NCI-H1417 treated with DMSO at 0.1 percent for 48 hours (cell line): ENCODE measurements at places on chromosomes 2 and 18.

DNA sequence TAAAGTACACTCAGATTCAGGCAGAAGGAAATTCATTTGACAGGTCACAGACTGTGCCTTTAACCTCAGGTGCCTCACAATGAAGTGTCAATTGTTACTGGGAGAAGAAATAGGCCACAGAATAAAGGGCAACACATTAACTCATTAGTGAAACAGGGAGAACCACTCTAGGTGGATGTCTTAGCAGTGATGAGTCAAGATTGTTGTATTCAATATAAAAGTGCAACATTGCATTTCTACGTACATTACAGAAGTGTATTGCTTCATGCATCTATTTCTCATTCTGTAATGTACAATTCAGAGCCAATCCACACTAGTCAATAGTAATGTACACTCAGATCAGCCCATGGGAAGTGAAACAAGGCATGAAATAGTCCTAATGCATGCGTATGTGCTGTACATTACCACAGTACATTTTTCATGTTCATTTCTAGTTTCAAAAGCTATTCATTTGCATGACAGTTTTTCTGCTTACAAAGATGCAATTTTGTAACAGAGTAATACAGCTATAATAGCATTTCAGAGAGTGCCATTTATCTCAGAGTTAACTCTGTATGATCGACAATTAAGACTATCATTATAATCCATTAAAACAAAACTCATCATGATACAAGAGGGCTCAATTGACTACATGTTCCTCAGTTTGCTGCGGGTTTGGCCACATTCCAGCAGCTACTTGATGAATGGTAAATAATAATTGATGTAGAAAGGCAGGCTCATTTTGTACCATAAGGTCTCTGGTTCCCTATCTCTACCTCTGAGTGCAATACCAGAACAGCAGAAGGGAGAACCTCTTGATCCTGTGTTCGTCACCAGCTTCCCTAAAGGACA lies 12.2 kb upstream of the ARL5A start:
- peak; percentile 26 for DNase-seq

- no peak for DNase-seq
Measured at GRCh38 chr2:36650031-36650829, 46.3 kb upstream of the VIT start.

DNA sequence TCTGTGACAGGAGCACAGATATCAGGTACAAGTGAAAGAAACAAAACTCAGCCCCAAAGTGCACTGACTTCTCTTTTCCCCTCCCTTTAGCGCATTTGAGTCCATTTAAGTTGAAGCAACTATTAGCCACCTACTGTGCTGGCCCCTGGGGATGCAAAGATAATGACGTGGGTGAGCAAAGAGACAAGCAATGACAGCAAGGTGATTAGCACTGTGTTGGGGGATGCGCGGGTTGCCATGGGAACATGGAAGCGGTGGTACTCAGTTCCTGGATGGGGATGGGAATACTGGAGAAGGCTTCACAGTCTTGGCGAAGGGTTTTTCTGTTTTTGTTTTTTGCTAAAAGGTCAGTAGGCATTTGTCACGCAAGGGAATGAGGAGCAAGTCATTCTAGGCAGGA lies 205.8 kb downstream of the LDLRAD4 start:
- no peak for DNase-seq

DNA sequence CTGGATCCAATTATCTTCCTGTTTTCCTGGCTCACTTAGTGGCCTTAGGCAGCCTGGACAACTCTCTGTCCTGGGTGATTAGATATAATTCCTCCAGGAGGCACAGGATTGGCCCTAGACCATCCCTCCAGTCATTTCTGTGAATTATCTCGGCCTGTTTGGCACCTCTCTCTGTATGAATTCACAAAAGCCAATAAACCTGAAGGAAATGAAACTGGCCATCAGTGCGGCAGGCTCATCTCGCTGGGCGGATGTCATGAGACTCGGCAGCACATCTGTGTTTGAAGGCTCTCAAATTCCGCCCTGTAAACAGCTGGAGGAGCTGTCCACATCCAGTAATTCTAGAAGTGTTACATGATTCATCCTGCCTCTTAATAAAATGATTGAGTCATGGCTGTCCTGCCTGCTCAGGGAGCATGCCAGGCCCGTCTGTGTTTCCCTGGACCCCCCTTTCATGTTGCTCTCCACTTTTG lies 38.6 kb downstream of the ACOXL start:
- no peak for DNase-seq

GRCh38 chr2:529424-529823 lies 147.8 kb downstream of the TMEM18 start:
- peak; percentile 39 for DNase-seq

- DNase-seq: no peak
Measured at GRCh38 chr2:1082456-1083205, 132.0 kb downstream of the SNTG2 start.

GRCh38 chr2:43622931-43623451 lies 14.1 kb upstream of the PLEKHH2 start:
- no peak for DNase-seq

DNA sequence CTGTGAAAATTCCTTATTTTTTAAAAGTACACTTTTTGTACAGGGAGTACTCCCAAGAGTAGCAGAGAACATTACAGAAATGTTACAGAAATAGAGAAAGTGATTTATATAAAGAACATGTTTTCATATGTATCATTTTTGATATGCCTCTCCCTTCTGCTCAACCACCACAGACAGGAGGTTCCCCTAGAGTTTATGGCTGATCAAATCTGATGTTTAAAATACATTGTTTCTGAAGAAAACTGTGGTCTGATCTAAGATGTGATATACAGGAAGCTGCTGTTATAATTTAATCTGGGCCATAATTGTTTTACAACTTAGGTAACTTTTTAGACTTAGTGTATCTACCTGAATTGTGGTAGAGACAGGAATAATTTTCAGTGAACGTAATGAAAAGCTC lies 37.0 kb downstream of the STAT4 start:
- DNase-seq: no peak

DNA sequence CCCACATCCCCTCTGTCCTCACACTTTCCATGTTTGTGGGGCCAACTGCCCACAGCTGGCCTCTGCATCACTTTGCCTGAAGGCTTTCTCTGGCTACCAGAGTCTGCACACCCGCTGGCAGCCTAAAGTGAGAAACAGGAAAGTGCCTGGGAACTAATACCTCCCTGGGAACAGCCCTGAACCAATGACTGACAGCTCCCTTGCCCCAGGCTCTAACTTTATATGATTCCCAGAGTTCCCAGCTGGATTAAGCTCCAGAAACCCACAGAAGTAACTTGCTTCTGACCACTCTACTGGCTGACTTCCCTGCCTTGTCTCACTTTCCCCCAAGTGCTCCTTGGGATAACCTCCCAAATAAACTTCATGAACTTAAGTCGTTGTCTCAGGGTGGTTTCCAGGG lies 159.6 kb upstream of the LMAN1 start:
- no peak for DNase-seq

GRCh38 chr2:207801259-207801658 lies 31.6 kb upstream of the FZD5 start:
- no peak for DNase-seq

DNA sequence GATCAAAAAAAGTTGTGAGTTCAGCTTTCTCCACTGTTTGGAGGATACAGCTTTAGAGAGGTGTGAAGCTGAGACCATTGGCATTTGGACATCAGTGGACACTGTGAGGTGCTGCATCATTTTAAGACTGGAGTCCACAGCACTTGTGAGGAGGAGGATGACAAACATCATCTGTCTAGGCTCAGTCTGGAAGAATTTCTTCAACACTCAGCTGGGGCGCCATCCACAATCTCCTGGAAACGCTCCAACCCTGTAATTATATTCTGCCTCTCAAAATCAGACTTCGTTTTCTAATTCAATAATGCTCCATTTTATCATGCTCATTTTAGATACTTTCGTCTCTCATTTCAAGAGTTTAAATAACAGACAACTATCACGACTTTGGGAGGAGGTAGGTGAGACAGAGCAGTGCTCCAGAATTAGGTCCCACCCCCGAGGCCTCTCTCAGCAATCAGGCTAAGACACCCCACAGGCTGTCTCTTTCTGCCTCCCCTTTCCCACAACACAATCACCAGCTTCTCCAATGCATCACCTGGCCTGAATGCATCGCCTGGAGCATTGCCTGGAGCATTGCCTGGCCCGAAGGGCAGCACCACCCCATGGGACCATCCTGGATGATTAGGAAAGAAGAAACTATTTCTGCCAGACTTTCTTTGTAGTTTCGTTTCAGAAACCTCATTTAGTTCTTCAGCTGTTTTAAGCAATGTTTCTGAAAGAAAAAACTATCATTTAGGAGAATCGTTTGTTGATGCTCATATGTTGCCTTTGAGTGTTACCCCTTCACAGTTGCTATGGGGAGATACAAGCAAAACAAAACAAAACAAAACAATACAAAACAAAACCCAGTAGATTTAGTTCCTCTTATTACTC lies 37.0 kb upstream of the DPP10 start:
- DNase-seq: no peak

DNA sequence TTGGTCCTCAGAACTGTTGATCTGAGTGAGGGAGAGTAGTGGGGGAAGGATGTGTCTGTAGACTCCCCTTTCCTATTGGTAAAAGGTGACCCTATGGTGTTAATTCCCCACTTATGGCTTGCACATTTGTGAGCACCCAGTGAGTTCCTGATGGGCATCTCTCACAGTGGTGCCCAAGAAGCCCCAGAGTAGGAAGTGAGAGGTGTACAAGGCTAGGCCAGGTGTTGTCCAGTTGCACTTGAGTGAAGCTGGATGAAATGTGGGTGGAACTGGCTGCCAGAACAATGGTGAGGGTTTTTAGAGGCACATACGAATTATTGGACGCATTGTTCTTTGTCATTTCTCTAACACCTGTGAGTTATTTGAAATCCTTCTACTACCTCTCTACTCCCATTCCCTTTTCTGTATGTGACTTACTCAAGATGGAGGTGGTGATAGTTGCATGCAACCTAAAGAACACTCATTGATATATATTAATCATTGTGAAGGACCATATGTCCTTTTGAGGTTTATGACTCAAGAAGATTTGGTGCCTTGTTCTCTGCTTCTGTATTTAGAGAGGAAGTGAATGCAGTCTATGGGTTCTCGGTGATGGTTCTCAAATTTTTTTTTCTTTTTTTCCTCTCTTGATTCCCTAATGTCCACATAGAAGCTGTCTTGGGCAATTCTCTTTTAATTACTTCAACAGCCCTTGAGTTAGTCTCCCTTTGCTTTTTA lies 162.7 kb downstream of the FSHR start:
- no peak for DNase-seq

GRCh38 chr18:45090526-45091140 lies 409.9 kb downstream of the SETBP1 start:
- no peak for DNase-seq

GRCh38 chr2:170339322-170339721 lies 161.4 kb downstream of the MYO3B start:
- DNase-seq: no peak

- no peak for DNase-seq
Measured at GRCh38 chr2:40087434-40087833, 308.4 kb upstream of the THUMPD2 start.

DNA sequence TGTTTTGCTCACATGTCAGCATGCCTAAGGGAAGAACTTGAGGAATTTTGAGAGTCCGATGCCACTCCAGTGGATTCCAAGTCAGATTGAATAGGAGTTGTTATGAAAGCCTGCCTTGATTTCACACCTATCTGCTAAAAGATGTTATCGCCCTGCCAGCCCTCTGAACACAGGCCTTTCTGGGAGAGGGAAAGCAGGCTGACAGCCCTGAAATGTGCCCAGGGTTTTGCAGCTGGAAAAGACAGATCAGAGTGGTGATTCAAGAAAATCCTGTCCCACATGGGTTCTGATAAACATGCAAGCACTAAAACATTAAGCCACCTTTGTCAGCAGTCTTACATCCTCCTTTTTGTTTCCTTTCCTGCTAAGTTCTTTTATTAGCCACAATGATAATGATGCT lies 1752.9 kb upstream of the CELF4 start:
- no peak for DNase-seq

DNA sequence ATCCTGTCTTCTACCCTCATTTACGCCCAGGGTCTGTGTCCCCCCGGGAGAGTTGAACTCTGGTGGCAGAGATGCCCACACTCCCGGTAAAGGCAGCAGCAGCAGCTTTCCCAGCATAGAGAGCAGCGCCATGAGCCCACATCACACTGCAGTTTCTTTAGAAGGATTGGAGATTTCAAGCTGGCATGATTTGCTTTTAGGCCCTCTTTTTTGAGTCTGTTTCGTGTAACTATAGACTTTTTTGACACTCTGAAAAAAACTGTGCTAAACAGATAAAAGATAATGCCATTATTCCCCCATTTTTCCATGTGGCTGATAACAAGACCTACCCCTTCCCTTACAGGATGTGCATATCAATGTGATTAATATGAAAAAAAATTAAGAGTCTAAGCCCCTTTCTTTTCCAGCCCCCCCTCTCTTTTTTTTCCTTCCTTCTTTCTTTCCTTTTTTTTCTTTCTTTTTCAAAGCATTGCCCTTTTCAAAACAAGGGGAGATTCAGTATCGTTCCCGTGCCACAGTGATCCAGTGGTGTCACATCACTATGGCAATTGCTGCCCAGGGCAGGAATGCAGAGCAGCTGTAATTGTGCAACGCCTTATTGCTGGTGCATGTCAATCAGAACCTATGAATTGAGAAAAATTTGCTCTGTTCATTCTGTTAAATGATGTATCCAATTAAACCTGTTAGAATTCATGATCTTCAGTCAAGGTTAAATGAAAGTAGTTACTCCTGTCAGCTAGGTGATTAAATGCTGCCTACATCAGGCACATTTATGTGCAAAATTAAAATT lies 104.5 kb downstream of the CDCA7 start:
- DNase-seq: no peak

- no peak for DNase-seq
Measured at GRCh38 chr2:129744649-129745048, 234.8 kb upstream of the RAB6C start.

DNA sequence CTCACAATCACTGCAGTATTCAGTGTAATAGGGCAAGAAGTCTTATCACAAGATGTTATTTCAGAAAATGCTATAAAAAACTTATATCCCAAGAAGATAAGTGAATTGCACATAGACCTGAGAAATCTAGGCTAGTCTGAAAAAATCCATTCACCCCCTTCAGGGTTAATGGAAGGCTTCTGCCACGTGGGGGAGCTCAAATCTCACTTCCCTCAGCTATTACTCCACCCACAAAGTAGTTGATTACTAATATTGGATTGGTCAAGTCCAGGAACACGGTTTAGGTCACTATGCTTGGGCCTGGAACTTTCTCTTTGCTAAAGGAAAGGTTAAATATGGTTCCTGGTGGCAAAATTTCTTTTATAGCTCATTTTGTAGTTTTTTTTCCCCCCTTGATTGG lies 51.2 kb upstream of the ADAM23 start:
- DNase-seq: no peak

DNA sequence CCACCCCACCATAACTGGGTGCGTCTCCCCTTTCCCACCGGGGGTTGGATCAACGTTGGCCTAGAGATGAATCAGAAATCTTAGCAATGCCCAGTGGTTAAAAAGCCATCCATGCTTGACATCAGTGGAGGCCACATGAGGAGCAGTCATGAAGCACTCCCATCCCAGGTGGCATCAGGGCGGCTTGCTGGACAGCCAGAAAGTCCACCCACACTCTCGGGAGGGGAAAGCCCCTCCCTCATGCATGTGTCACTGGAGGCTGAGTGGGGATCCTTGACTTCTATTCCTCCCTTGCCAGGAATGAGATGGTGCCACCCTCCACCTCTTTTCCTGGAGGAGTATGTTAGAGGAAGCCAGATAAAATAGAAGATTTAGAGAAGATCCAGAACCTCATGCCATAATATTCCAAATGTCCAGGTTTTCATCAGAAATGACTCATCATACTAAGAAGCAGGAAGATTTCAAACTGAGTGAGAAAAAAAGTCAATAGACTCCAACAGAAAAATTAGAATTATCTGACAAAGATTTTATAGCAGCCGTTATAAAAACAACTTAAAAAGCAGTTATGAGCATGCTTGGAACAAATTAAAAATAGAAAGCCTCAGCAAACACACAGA lies 507.1 kb upstream of the ID2 start:
- DNase-seq: no peak
